ENCODE measurements at places on chromosomes 16 and 17. TPM values are rescaled to one million over a fixed set of nuclear protein-coding genes. Genes with fewer than 3 reads are reported as not detected.

The KCNG4 gene
- not detected for total RNA-seq

The TLCD1 gene
- 9.5 TPM for total RNA-seq

The CIITA gene
- 12.0 TPM for total RNA-seq

The FBXW10 gene
- total RNA-seq, result not detected

The ARHGAP27 gene
- total RNA-seq, result 59.1 TPM

The LCMT1 gene
- total RNA-seq, result 39.1 TPM

The PMFBP1 gene
- 0.39 TPM for total RNA-seq

The FSCN2 gene
- 0.52 TPM for total RNA-seq

The VWA3A gene
- 0.10 TPM for total RNA-seq

The GPR139 gene
- not detected for total RNA-seq

The CCL23 gene
- total RNA-seq, result not detected

The CD7 gene
- total RNA-seq, result 454 TPM

DNA sequence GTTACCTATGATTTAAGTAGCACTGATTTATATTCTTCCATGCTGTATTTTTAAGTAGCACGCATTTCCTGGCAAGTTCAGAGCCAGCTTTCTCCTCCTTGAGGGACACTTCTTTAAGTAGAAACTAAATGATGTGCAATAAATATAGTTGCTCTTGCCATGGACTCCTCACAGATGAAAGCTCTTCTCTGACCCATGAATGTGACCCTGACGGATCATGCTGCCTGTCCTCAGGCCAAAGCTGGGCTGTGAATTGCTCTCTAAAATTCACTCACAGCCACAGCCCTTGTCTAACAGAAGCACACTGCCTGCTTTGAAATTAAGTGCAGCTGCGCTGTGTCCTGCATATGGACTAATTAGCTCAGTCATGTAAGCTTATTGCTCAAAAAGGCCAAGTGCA, 438.8 kb downstream of the PMP22 start:
- DNase-seq, result no peak
- H3K27me3 ChIP-seq, result peaks cover 2% of the 10 kb centered on the region
- H3K4me1 ChIP-seq, result no peaks in the 10 kb centered on the region

- H3K4me3 ChIP-seq, result no peak overlapping the region
- no peaks in the 10 kb centered on the region for H3K36me3 ChIP-seq
- no peak overlapping the region for H3K27ac ChIP-seq
These were observed 3.7 kb upstream of the CACNA1H start for GRCh38 chr16:1149101-1149636.

DNA sequence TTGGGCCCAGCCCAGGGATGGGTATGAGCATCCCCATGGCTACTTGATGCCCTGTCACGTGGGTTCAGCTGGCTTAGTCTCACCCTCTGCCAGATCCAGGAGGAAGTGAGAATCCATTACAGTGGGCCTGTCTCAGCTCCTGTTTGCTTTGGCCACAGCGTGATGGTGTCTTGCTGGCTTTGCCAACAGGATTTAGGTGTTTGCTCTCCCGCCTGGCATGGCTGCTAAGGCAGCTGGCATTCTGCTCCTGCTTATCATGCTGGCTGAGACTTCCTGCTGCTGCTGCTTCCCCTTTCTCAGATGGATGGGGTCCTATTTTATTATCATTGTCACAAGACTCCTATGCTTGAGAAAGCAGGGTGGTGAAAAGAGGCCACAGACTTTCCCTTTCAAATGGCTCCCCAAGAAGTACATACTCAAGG, 28.3 kb upstream of the HOXB13 start:
- H3K36me3 ChIP-seq, result no peaks in the 10 kb centered on the region
- peaks cover 10% of the 10 kb centered on the region for H3K4me1 ChIP-seq
- DNase-seq, result no peak
- H3K27me3 ChIP-seq, result peaks cover 78% of the 10 kb centered on the region

- no peak for DNase-seq
- no peaks in the 10 kb centered on the region for H3K36me3 ChIP-seq
- H3K4me3 ChIP-seq, result no peak overlapping the region
These were observed 183.2 kb downstream of the CYB561 start for GRCh38 chr17:63262751-63263476.

DNA sequence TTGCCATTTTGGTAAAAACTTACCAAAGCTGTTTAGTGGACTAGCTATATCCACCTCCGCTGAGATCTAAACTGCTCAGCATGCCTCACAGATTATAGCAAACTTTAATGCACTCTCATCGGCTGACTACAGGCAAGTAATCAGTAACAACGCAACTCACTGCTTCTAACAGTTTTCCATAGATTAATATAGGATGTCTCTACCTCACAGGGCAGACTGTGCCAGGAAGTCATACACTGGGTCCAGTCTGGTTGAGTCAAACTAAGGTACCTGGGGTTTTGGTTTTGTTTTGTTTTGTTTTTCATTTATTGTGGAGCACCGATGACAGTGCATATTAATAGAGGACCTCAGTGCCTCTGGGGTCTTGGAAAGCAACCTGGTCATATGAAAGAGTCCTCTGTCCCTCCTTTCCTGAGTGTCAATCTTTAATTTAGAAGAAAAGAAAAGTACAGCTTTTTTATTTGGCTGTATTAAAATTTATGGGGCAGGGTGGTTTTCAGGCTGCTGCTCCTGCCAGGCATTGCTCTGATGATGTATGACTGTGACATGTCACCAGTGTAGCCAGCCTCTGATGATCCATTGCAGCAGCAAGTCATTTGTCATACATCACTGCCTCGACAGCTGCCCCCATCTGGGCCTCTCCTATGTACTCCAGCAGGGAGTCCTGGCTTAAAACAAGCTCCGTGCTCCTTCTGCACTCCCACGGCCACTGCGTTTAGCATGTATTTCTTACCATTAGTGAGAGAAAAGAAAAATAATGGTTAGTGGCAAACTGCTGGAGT, 854.1 kb downstream of the KCNJ2 start:
- no peaks in the 10 kb centered on the region for H3K27me3 ChIP-seq
- DNase-seq, result no peak
- no peak overlapping the region for H3K4me3 ChIP-seq
- H3K4me1 ChIP-seq, result no peaks in the 10 kb centered on the region

DNA sequence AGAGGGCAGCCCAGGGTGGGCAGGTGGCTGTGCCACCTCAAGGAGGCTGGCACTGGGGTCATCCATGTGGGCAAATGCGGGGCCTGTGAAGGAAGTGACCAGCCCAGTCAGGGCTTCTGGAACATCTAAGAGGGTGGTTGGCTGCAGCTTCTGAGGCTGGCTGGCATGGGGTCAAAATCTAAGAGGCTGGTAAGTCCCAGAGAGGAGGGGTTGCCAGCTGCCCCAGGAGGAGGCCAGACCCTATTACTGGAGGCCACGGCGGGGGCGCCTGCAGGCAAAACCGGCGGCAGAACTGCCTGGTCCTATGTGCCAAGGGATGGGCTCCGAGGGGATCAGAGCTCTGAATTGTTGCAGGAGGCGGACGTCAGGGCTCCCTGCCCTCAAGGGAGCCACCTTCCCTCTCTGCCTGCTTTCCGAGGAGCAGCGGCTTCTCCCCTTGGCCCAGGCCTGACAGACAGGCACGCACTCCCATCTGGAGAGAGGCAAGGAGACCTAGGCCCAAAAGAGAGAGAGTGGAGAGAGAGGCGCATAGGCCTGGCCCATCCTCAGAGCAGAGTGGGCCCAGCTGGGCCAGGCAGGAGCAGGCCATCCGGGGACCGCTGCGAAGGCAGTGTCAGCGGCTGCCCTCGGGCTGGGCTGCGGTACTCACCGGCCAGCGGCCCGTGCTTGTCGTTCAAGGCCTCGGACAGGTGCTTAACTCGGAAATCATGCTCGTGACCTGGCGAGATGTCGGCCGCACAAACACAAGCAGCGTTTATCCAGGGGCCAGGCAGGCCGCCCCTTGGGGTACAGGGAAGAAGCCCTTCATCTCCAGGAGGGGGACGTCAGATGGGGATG, 10.9 kb downstream of the ZACN start:
- H3K27ac ChIP-seq, result no peak overlapping the region
- H3K27me3 ChIP-seq, result no peaks in the 10 kb centered on the region
- H3K36me3 ChIP-seq, result peaks cover 29% of the 10 kb centered on the region
- DNase-seq, result no peak
- no peaks in the 10 kb centered on the region for H3K4me1 ChIP-seq
- no peak overlapping the region for H3K4me3 ChIP-seq

- peaks cover 3% of the 10 kb centered on the region for H3K36me3 ChIP-seq
- peaks cover 27% of the 10 kb centered on the region for H3K4me1 ChIP-seq
- no peaks in the 10 kb centered on the region for H3K27me3 ChIP-seq
- H3K27ac ChIP-seq, result no peak overlapping the region
These were observed 4.2 kb upstream of the MRM1 start for GRCh38 chr17:36597226-36597625.

GRCh38 chr16:84670063-84670462, 21.8 kb downstream of the KLHL36 start:
- peaks cover 8% of the 10 kb centered on the region for H3K4me1 ChIP-seq
- H3K27me3 ChIP-seq, result peaks cover 7% of the 10 kb centered on the region
- H3K36me3 ChIP-seq, result peaks cover 6% of the 10 kb centered on the region
- no peak for DNase-seq
- H3K27ac ChIP-seq, result no peak overlapping the region

GRCh38 chr16:180101-180675, at the start of gene HBQ1:
HBQ1 (plus strand) TSS chr16:180459; CDS start chr16:180487, 28 bp downstream.
- no peak within 1 kb of the TSS for H3K27ac ChIP-seq
- peaks cover 32% of the 10 kb centered on the region for H3K27me3 ChIP-seq
- DNase-seq, result no peak
- peak within 1 kb of the TSS; percentile 53 for H3K4me3 ChIP-seq
- no peaks in the 10 kb centered on the region for H3K36me3 ChIP-seq

GRCh38 chr16:57720142-57720575, 15.4 kb upstream of the KATNB1 start:
- H3K36me3 ChIP-seq, result no peaks in the 10 kb centered on the region
- peaks cover 13% of the 10 kb centered on the region for H3K27me3 ChIP-seq
- peak; percentile 33 for DNase-seq
- H3K4me1 ChIP-seq, result no peaks in the 10 kb centered on the region

GRCh38 chr16:79613009-79613408, 12.5 kb upstream of the MAF start:
- H3K36me3 ChIP-seq, result peaks cover 8% of the 10 kb centered on the region
- DNase-seq, result no peak
- no peaks in the 10 kb centered on the region for H3K27me3 ChIP-seq
- peak overlapping the region; percentile 6 for H3K4me3 ChIP-seq

- no peak overlapping the region for H3K27ac ChIP-seq
- peaks cover 6% of the 10 kb centered on the region for H3K27me3 ChIP-seq
- H3K4me3 ChIP-seq, result no peak overlapping the region
- H3K36me3 ChIP-seq, result no peaks in the 10 kb centered on the region
These were observed 55.4 kb downstream of the COPRS start for GRCh38 chr17:31803494-31804213.

DNA sequence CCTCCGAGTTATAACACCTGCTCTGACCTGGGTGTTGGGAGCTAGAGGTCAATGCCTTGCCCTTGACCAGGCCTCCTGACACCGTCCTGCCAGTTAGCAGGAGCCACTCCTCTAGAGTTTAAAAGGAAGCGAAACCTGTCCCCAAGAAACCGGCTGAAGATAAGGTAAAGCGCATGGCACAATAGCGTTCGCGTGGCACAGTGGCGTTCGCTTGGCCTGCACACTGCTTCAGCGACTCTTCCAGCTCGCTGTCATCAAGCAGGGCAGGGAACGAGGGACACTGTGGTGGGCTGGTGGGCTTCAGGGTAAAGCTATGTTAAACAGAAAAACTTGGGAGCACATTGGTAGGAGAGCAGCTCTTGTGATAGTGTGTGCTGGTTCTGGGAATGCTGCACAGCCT, 28.2 kb upstream of the ETV4 start:
- no peak overlapping the region for H3K4me3 ChIP-seq
- no peaks in the 10 kb centered on the region for H3K36me3 ChIP-seq
- H3K27ac ChIP-seq, result no peak overlapping the region
- H3K27me3 ChIP-seq, result peaks cover 5% of the 10 kb centered on the region
- DNase-seq, result no peak

DNA sequence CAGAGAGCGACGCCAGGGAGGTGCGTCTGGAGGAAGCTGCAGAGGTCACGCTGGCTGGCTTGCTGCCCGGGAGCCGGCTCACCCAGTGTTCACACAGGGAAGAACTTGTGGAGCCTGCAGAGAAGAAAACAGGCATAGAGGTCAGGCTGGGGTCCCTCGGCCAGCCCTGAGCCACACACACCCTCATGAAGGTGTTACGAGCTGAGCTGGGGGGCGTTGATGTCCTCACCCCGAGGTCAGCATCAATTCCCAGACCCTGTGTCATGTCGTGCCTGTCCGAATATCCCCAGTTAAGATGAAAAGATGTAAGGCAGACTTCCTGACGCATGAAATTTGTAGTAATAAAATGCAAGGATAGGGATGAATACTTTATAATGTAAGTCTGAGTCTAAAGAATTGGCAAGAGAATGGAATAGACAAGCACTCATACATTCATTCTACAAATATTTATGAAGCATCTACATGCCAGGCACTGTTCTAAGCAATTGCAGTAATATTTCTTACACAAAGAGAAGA, 77.1 kb downstream of the USP31 start:
- H3K27ac ChIP-seq, result no peak overlapping the region
- DNase-seq, result no peak
- no peaks in the 10 kb centered on the region for H3K27me3 ChIP-seq
- peaks cover 17% of the 10 kb centered on the region for H3K36me3 ChIP-seq
- no peaks in the 10 kb centered on the region for H3K4me1 ChIP-seq
- H3K4me3 ChIP-seq, result no peak overlapping the region

DNA sequence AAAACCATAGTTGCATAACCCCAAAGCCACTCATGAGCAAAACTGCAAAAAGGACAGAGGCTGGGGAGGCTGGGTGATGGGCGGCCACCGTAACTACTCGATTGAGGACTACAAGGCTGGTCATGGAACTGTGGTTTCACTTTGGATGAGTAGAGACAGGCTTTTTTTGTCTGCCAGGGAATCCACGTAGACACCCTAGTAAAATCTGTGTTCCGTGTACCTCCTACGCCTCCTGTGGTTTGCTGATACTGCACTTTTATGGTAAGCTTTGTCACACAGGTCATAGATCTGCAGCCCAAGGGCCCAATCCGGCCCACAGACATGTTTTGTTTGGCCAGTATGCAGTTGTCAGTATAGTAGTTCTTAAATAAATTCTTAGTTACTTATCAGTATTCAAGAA, 2.2 kb upstream of the TLCD3B start:
- peaks cover 16% of the 10 kb centered on the region for H3K4me1 ChIP-seq
- no peak overlapping the region for H3K4me3 ChIP-seq
- peaks cover 41% of the 10 kb centered on the region for H3K27me3 ChIP-seq
- H3K27ac ChIP-seq, result no peak overlapping the region
- no peak for DNase-seq
- no peaks in the 10 kb centered on the region for H3K36me3 ChIP-seq

DNA sequence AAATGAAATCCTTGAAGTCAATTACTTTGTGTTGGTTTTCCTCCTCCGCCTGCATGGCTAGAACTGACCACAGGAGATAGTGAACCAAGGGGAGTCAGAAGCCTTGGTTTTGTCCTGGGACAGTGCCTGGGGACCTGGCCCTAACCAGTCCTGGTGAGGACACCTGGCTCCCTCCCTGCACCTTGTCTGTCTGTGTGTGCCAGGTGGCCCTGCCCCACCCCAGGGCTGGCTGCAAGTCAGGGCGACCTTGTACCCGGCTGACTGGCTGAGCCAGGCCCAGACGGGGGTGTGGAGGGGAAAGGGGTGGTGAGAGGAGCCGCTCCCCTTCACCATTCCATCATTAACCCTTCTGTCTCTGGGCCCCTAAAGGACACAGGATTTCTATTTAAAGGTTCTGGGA, 3.4 kb downstream of the RAPGEFL1 start:
- H3K36me3 ChIP-seq, result peaks cover 15% of the 10 kb centered on the region
- H3K27ac ChIP-seq, result no peak overlapping the region
- H3K27me3 ChIP-seq, result no peaks in the 10 kb centered on the region
